ENCODE measurements at places on chromosomes 12 and 14.

- no peak for DNase-seq
Observed at GRCh38 chr12:132393245-132393795, 63.9 kb upstream of the GALNT9 start.

DNA sequence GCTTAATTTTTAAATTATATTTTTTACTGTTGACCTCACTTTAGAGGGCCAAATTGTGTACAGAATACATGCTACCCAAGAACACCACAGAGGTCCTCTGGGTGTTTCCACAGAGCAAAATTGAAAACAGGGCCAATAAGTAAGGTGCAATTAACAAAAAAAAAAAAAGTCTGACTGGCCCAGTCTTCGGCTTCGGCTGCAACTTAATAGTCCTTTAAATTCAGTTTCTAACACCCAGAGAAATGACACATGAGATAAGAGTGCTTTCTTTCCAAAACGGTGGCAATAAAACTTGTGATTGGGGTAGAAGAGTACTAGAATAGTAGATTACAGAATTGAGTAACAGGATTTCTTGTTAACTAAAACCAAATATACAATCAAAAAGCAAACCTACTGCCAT lies 81.3 kb downstream of the MED13L start:
- no peak for DNase-seq

DNA sequence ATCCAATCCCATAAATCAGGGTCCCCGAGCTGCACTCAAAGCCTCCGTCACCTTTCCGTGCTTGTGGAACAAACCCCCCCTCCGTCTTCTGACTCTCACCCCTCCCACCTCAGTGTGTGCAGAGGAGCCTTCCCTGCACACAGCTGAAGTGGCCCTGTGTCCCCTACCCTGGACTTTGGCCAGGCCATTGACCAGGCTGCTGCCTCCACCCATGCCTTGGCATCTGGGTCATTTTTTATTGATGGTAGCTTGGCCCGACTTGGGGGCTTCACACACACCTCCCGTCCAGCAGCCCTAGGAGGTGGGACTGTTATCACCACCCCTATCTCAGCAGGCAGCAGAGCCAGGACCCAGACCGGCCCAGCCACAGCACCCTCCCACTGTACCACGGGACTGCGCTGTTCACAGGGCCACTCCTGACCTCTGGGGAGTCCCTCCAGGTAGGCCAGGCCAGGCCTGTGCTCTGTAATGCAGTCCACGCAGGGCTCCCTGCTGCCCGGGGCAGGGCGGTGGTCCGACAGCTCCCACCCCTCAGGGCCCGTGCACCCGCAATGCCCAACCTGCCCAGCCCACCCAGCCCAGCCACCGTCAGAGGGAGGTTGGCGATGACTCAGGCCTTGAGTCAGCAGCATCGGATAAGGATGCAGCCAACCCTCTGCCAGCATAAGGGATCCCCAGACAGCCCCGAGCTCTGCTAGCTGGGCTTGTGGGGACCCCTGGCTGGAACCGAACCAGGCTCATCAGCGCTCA lies 9.2 kb upstream of the INF2 start:
- DNase-seq, result no peak

- DNase-seq, result no peak
Observed at GRCh38 chr14:29140016-29140415, 373.4 kb downstream of the FOXG1 start.

DNA sequence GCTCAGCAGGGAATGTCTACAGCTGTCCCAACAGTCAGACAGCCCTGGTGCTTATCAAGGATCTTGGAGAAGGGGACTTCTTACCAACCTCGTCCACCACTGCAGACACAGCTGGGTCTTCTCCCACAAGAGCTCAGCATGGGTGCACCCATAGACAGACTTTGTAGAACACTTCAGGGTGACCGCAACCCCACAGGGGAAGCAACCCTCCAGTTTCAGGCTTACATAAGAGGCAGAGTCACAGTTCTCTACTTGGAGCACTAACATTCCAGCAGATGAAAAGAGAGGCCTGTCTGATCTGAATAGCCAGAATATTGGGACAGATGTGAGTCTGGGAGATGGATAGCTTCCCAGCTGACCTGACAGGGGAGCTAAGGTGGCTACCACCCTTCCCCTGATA lies 3.5 kb upstream of the CLEC1A start:
- DNase-seq, result no peak

DNA sequence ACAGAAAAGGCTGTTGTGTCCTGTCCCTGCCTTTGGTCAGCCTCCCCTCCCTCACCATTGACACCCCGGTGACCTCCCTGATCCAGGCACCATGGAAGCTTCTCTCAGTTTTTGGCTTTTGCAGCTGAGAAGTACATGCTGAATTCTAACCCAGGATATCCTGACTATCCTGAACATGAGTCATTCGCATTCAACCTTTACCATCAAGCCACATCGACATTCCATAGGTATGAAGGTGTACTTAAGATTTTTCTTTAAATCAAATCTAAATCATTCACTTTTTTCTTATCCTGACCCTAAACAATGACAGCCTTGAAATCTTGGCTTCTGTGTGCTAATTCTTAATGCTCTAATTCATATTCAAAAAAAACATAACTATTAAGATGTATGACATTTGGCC lies 8.7 kb upstream of the KRT78 start:
- no peak for DNase-seq

Data from H1 (cell line).